Hematopoietic multipotent progenitor cell treated with erythropoietin and hydrocortisone succinate and interleukin-3 and kit ligand, for 4 days (in vitro differentiated cells): ENCODE measurements at places on chromosomes 1 and 21.

- no peak for DNase-seq
Measured at GRCh38 chr21:39119891-39120290, 63.4 kb downstream of the PSMG1 start.

- DNase-seq = no peak
Measured at GRCh38 chr1:192675716-192676115, 39.8 kb downstream of the RGS13 start.

GRCh38 chr1:28323720-28324119 lies 5.1 kb upstream of the MED18 start:
- peak; percentile 30 for DNase-seq

DNA sequence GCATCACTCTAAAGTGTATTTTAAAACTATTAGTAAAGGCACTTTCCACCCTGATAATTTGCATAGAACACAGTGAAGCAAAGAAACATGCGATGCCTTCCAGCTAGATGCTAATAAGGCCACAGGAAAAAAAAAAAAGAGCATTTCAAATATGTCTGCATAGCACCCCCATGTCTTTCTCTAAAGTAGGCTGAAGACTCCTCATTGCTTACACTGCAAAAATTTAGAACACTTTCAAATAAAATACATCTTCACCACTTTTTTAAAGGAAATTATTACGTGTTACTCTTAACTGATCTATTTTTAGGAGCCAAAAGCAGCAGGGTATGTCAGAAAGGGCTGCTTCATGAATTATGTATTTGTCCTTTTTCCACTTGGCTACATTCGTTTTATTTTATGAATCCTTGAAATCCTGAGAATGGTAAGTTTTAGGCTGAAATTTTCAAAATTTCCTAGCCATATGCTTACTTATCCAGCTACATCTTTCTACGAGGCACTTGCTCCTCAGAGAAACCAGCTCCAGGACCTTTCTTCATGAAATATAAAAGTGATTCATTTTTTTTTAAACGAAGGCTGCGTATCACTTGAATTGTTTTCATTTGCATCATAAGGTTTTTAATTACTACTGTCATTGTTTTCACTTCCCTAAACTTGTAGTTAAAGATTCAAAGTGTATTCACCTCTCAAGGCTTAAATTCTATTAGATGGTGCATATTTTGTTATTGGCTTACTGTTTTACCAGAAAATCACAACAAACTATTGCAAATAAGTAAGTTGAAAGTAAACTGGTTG lies 513.0 kb downstream of the PTPRC start:
- DNase-seq = no peak

GRCh38 chr21:45266518-45267389 lies 20.9 kb downstream of the POFUT2 start:
- DNase-seq = no peak

DNA sequence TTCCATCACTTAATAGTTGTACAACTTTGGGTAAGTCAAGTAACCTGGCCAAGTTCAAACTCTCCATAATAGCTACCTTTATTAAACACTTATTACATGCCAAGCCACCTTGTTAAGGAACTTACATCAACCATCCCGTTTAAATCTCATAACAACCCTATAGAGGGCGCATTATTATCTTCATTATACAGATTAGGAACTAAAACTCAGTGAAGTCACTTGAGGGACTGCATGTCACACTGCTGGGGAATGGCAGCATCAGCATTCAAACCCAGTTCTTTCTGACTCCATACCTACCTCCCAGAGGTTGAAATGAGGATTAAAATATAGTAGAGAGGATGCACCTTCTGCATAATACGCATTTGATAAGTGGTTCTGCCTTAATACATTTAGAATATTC lies 47.1 kb upstream of the PLA2G2C start:
- DNase-seq = peak; percentile 60

- peak; percentile 79 for DNase-seq
Measured at GRCh38 chr1:154567386-154568156, at the start of gene CHRNB2. Gene CHRNB2, plus strand, starts transcription at chr1:154567778. Its CDS starts 267 bp downstream, at chr1:154568045.

GRCh38 chr1:18191481-18192155 lies 84.0 kb downstream of the IGSF21 start:
- DNase-seq = no peak
